ENCODE measurements at places on chromosomes 4 and X.
A peak's percentile ranks its signal among the peaks of the same experiment; 100 is the strongest.

DNA sequence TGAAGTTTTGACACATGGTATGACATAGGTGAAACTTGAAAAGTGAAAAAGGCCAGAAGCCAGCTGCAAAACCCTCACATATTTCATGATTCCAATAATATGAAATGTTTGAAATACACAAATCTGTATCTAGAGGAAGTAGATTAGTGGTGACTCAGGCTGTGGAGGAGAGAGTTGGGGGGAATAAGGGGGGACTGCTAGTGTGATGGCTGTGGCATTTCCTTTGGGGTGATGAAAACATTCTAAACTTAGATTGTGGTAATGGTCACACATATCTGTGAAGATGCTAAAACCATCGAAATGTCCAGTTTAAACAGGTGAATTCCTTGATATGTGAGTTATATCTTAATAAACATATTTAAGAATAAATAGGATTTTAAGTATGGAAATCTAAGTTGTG, 343.5 kb upstream of the SFRP2 start:
- no peak for DNase-seq

DNA sequence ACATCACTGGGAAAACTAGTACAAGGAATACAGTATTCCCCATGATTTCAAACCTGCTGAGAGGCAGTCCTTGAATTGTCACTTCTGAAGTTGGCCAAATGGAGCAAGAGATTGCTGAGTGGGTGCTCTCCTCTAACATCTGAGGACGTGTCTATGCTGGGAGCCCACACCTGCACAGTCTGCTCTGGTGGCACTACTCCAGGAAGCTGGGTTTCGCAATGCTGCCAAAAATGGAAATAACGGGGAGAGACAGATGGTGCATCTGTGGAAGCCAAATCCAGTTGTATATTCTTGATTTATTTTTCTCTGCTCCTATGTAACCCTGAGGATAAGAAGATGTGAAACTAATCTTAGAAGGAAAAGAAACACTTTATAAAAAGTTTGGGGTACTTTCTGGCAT, 240.1 kb upstream of the CTSO start:
- DNase-seq = no peak

DNA sequence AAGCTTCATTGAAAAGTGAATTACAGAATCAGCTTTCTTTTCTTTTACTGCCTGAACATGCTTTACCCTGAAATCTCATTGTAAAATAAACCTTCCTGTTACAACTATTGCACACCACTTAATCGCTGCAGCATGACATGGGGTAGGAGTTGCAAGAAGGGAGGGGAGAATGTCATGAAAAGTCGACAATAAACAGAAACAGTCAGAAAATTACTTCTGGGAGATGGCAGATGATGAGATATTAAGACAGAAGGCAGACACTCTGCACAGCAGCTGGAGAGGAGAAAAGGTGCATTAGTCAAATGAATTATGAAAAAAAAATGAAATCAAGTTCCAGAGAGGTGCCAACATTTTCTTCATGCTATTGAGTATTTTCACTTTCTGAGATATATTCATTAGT, 287.7 kb downstream of the PCDH7 start:
- no peak for DNase-seq

DNA sequence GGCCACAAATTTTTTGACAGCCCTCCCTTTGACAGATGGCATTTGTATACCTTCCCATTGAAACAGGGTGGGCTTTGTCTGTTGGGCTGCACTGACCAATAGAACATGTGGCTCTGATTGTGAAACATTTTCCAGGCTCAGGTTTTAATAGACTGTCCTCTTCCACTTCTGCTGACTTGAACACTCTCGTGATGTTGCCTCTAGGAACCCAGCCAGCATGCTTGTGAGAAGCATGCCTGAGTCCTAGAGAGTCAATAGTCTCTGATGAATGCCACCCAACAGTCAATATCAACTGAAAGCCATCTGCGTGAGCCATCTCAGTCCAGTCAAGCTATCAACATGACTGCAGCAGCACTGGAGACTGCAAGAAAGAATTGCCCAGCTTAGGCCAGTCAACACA, 290.0 kb downstream of the SLC7A11 start:
- no peak for DNase-seq

DNA sequence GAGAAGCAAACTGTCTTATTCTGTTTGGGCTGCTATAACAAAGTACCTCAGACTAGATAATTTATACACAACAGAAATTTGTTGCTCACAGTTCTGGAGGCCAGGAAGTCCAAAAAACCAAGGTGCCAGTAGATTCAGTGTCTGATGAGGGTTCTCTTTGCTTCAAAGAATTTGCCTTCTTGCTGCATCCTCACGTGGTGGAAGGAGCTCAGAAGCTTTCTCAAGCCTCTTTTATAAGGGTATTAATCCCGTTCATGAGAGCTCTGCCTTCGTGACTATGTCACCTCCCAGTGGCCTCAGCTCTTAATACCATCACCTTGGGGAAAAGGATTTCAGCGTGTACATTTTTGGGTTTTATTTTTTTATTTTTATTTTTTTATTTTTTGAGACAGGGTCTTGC, 20.1 kb downstream of the CA5B start:
- no peak for DNase-seq

GRCh38 chrX:267771-268261, 13.4 kb upstream of the PLCXD1 start:
- no peak for DNase-seq

- DNase-seq = no peak
These were observed 364.0 kb downstream of the TMA16 start for GRCh38 chr4:163858515-163858914.

GRCh38 chr4:157992038-157992705, 180.7 kb downstream of the GASK1B start:
- DNase-seq = peak; percentile 39

DNA sequence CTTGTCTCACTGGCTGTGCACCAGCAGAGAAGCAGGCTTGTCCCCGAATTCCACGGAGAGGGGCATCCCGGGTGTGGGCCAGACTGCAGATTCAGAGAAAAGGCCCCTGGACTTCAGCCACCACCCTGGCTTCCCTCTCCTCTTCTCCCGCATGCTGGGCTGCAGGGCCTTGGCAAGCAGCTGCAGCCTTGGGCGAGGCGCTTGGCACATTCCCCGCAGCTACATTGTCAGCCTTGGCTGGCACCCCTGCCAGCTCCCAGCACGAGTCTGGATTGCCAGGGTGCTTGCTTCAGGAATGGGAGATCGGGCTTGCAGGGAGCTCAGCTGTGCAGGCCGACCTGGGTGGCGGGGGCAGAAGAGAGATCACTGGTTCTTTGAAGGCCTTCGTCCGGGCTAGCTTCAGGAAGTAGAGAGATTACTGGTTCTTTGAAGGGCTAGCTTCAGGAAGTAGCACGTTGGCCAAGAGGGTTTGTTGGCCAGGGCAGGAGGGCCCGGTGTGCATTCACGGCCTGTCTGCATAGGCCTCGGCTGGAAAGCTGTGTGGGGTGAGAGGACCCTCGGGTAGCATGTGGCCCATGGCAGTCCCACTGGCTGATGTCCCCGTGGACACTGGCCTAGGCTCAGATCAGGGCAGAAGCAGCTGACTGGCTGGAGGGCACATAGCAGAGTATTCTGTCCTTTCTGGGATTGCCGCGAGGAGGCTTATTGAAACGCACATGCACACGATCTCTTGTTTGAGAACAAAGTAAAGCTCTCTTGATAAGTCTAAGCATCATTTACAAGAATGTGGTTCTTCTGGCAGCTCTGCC, 2.7 kb downstream of the ABCD1 start:
- DNase-seq = no peak

- DNase-seq = no peak
These were observed 36.9 kb downstream of the INTS6L start for GRCh38 chrX:135557344-135557743.

- DNase-seq = no peak
These were observed 162.1 kb downstream of the HHIP start for GRCh38 chr4:144808034-144808433.

DNA sequence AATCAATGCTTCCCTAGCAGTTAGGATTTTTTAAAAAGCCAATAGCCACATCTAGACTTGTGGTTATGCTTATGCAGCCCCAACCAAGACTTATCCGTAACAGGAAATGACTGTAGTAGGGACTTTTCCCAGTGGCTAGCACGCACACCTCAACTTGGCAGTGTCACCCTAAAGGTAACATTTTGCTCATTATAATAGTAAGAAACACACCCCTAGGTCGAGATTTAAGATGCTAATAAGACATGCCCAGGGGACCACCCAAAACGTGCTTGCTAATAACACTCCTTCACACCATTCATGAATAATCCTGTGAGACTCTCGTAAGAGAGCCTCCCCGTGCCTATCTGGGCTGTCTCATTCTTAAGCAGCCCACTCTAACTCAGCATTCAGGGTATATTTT, 195.3 kb downstream of the CHIC1 start:
- DNase-seq = no peak

GRCh38 chr4:110201502-110201901, 3.1 kb upstream of the ELOVL6 start:
- DNase-seq = no peak

Data from B cell (primary cell).